Cardiac septum (tissue), 1 donor: ENCODE measurements at places on chromosomes 2 and 18. TPM values are rescaled to one million over a fixed set of nuclear protein-coding genes. Genes with fewer than 3 reads are reported as not detected.

CTLA4 gene
- not detected for total RNA-seq

TP53I3 gene
- total RNA-seq = 8.3 TPM

GRCh38 chr2:32168513-32168912, 2.8 kb downstream of the SLC30A6 start:
- DNase-seq = no peak

DNA sequence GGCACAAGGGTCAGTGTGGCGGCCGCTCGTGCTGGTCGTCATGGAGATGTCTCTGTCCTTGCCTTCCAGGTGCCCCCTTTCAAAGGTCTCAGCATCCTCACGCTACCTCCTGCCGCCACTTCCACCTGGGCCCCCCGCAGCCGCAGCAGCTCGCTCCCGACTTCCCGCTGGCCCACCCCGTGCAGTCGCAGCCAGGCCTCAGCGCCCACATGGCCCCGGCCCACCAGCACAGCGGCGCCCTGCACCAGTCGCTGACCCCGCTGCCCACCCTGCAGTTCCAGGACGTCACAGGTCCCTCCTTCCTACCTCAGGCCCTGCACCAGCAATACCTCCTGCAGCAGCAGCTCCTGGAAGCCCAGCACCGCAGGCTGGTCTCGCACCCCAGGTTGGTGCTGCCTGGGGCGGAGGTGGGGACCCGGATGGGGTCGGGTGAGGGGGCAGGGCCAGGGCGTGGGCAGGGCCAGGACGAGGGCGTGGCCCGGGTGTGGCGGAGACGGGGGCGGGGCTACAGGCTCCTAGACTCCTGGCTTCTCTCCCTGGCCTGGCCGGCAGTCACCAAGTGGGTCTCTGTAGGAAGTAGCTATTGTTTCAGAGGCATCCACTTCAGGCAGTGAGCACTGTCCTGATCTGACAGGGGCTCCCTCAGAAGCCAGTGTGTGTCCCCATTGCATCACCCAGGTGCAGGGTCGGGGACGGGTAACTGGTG, 223.7 kb downstream of the LOXHD1 start:
- no peak for DNase-seq
